ENCODE measurements at places on chromosomes 6 and 20. TPM values are rescaled to one million over a fixed set of nuclear protein-coding genes. Genes with fewer than 3 reads are reported as not detected.
A peak's percentile ranks its signal among the peaks of the same experiment; 100 is the strongest.

DNA sequence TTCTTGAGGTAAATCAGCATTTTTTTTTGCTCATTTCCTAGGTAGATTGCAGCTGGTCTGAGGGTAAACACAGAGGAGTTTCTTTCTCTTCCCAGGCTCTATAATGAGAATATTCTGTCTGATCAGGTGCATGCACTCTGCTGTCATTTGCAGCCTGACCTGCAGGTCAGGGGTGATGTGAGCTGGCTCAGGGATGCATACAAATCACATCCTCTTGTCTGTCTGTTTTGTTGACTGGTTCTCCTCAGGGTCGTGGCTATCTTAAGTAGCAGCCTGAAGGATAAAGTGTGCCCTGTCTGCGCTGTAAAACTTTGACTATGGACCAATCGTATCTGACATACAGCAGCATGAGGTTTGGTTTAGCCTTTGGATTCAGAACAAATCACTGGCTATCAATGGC is 183.4 kb upstream of the POU3F2 start:
- no peak for DNase-seq

SLC17A3 gene
- not detected for total RNA-seq

DNA sequence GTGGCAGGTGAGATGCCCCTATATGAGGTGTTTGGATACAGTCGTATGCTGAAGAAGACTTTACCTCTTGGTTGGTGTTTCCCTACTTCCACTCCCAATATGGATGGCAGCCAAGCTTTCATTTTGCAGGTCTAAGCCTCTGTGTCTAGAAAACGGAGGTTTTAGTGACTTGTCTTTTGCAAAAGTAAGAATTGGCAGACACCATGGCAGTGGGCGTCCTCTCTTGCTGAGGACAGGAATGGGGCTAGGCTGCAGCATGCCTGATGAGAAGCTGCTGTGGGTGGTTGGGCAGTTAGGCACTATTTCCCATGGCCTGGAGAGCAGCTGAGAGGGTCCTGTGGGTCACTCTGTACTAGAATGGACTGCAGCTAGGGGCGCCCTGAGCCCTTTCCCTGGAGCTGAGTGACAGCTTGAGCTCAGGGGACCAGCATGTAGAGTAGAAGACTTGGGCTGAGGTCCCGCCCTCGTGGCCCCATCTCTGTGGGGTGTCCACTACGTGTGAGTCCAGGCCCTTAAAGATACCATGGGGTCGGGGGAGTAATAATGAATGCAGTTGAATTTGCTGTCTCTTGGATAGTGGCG is 127.4 kb downstream of the CDH26 start:
- DNase-seq = no peak

PPIL4 gene
- 26.2 TPM for total RNA-seq

GRCh38 chr6:150198532-150198931 is 55.7 kb downstream of the PPP1R14C start:
- no peak for DNase-seq

SMLR1 gene
- total RNA-seq = not detected

GRCh38 chr6:78505178-78505577 is 362.2 kb upstream of the IRAK1BP1 start:
- no peak for DNase-seq

DNMT3B gene
- total RNA-seq = 1.3 TPM

DNA sequence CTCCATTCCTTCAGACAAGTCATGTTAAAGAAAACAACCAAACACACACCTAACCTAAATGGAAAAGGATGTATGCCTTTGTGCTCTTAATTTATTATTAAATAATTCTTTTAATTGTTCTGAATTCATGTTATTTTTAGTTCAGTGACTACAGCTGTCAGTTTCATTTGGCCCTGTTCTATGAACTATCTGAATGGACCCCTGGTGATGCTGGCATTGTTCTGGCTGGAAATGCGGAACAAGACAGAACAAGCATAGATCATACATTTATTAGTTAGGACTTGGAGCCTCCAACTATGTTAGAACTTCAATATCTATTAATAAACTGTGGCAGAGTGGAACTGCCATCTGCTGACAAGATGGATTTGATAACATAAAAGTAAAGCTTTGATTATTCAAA is 5.7 kb downstream of the MAP3K7 start:
- no peak for DNase-seq

DNA sequence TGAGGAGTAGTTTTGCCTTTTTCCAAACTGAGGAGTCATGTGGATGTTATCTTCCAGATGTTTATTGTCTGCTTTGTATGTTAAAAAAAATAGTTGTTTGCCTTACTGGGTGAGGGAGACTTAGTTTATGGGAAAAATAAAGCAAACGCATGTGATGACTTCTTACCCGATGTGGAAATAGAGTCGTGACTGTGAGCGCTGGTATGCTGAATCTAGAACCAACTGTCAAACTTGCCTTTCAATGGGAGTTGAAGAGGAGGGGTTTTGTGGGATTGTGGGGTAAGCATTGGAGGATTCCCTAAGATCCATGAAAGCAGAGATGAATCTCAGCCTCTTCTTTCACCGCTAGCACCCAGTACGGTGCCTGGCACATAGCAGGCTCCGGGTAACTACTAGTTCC is 5.3 kb downstream of the DCBLD1 start:
- no peak for DNase-seq

DNA sequence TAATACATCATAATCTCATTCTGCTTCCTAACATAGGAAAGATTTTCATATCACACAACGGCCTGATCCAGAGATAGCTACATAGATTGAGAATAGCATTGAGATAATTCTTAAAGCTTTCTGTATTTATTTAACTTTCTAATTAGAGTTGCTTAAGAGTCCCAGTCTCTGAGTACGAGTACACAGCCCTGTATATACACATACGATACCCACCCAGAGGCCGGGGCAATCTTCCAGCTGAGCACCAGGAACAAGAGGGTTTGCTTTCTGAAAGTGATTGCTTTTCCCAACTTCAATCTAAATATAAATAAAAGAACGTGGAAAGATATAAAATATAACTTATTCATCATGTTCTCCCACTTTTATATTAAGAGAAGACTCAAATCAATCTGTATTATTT is 313.8 kb downstream of the COL12A1 start:
- DNase-seq = no peak

SLC17A2 gene
- total RNA-seq = not detected

GRCh38 chr20:25355011-25355595 is 35.5 kb downstream of the ABHD12 start:
- DNase-seq = no peak

DNA sequence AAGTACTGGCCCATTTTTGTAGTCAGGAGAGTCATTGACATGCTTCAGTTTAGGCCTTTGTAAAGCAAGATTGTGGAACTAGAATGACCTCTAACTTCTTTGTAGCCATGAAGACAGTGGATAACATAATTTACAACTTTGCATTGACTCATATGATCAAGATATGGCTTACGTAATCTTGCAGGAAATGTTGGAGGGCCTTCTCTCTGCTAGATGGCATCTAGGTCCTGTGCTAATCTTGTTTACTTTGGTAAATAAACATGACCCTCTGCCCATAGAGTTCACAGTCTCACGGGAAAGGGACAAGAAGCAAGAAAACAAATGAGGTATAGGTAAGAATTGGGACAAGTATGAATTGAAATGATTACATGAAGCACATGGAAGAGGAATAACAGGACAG is 355.2 kb upstream of the ARID1B start:
- DNase-seq = no peak

DNA sequence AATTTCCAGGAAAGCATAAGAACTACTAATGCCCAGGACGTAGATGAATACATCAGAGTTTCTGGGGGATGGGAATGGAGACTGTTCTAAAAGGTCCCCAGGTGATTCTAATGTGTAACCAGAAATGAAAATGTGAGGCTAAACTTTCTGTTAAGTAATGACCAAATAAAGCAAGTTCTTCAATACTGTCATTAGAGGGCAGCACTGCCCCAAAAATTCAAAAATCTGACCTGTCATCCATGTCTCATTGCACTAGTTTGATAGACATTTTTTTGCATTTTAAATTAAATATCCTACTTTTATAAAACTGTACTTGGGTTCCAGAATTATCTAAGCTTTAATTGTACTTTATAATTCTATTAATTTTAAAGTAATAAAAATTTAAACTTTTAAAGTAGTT is 94.9 kb downstream of the RFX6 start:
- DNase-seq = no peak

DNA sequence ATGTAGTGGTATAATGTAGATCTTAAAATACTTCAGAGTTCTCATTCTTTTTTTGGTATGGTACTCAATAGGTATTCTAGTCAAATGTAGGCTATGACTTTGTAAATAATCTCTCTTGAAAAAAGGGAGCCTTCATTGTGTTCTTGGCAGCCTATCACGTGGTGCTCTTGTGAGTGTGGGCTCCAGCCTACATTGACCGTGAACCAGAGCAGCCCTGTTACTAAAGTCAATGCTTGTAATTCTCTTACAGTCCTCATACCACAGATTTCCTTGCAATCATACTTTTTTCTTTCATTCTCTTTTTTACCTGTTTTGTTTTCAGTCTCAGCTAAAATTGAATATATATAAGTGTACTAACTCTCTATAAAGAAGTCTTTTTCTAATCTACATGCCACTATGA is 31.1 kb downstream of the ARID1B start:
- DNase-seq = no peak

- DNase-seq = no peak
Measured at GRCh38 chr6:125918681-125919566, 37.6 kb upstream of the HINT3 start.

SPACA1 gene
- total RNA-seq = not detected

DNA sequence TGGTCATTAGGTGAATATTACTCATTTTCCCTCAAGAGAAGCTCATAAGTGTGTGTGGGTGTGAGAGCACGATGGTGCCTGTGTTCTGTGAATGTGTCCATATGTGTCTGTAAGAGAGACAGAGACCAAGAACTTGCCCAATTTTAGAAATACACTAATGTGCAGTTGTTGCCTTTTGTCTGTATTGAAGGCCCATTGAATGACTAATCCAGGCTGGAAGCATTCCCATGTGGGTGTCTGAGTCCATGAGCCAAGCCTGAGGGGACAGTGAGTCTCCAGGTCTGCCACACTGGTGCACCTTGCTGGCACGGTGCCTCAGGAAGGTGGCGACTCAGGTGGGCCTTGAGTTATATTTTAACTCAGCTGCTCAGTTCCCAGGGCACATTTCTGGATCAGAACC is 25.5 kb upstream of the ASXL1 start:
- DNase-seq = no peak

DNA sequence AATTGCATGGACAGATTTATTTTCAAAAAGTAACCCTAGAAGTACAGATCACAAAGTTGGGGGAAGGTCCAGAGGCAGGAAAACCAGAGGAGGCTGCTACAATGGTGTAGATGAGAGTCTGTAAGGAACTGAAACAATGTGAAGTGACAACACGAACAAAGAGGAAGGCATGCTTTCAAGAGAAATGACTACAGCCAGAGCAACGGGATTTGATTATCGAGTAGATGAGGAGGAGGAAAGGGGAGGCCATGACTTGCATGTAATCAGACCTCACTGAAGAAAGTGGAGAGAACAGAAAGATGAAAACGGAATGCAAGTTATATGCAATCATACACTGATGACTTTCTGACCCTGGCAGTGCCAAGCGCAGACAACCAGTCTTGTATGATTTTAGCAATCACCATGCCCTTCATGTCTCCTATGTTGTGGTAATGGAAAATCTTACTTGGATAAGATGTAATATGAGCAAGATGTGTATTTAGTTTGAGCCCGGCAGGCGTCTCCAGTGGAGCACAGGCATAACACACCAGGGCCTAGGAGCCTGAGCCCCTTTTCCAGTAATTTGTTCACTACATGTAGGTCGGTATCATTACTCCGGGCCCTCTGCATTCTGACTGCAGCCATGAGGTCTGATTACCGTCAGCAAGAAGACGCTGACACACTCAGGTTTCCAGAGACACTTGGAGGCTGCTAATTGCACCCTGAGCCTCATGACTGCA is 34.0 kb upstream of the FAM83C start:
- no peak for DNase-seq

SPATS1 gene
- not detected for total RNA-seq

DNA sequence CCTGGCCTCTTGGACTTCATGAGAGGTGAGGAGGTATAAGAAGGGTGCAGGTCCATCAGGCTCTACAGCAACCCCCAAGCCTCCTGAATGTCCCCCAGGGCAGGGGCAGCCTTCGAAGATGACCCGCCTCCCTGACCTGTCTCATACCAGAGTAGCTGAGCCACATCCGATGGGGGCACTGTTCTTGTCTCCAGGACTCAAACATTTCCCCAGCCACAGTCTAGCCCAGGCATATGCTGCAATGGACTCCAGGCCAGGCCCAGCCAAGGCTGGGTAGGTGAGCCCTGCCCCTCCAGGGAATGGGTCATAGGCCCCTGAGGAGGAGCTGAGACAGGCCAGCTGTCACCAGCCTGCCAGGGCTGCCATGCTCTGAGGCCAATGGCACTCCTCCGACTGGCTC is 65.3 kb downstream of the BANF2 start:
- no peak for DNase-seq

DNA sequence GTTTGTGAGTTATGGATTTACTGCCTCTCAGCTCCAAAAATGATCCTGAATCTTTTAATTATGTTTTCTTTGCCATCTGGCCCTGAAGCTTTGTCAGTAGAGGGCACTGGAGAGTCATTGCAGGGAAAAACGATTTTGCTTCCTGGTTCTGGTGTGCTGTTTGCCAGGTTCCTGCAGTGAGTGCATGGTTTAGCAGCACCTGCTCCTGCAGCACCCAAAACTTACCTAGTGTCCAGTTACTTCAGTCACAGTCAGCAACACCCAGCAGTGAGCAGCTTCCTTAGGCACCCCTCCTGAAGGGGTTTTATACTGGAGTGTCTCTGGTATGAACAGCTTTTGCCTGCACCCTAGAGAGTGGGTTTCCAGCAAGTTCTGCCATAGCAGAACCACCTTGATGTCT is 6.0 kb upstream of the TRIM26 start:
- no peak for DNase-seq

GRCh38 chr20:1945134-1945618 is 48.7 kb downstream of the PDYN start:
- DNase-seq = peak; percentile 57

GRCh38 chr6:148693882-148694484 is 52.8 kb upstream of the UST start:
- DNase-seq = no peak

DNA sequence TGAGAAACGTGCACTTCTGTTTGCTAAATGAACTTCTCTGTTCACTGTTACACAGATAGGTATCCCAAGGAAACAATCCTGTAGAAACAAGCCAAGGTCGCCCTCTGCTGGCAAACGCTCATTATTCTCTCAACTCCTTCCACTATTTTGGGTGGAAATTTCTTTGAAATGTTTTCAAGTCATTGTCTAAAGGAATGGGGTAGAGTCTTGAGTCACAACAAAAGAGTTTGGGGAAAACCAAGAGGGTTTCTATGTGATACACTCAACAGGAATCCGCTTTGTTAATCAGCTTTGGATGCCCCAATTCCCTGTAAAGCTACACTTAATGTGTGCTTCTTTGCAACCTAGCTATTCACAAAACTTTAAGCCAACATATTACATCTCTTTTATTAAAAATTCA is 4.6 kb upstream of the RAE1 start:
- DNase-seq = peak; percentile 74

SLC52A3 gene
- 13.2 TPM for total RNA-seq

SLC16A10 gene
- 1.3 TPM for total RNA-seq

- DNase-seq = no peak
Measured at GRCh38 chr20:49792006-49792405, 20.6 kb upstream of the SLC9A8 start.

OOEP gene
- total RNA-seq = not detected

LY6G6C gene
- not detected for total RNA-seq

GRCh38 chr20:38001981-38002380 is 31.3 kb downstream of the TTI1 start:
- no peak for DNase-seq
